Activated CD4-positive, alpha-beta T cell treated with anti-CD3 and anti-CD28 coated beads, Interleukin-2, amount 10 ng/mL, durations not matched to agents 7 days and 5 days (primary cell): ENCODE measurements at places on chromosomes 4 and X. TPM values are rescaled to one million over a fixed set of nuclear protein-coding genes. Genes with fewer than 3 reads are reported as not detected.

DNA sequence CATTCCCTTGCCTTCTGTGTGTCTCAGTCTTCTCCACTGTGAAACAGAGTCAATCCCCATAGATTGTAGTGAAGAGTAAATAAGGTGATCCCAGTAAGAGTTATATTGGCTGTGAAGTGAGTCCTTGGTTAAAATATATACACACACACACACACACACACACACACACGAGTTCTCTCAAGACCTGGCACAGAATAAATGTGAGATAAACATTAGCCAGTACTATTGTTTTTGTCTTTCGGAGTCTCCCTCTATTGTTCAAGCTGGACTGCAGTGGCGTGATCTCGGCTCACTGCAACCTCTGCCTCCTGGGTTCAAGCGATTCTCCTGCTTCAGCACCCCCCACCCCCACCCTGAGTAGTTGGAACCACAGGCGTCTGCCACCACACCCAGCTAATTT lies 44.8 kb upstream of the FAM156A start:
- DNase-seq: no peak

GRCh38 chrX:153475271-153475670 lies 4.9 kb upstream of the HAUS7 start:
- no peak for DNase-seq

DNA sequence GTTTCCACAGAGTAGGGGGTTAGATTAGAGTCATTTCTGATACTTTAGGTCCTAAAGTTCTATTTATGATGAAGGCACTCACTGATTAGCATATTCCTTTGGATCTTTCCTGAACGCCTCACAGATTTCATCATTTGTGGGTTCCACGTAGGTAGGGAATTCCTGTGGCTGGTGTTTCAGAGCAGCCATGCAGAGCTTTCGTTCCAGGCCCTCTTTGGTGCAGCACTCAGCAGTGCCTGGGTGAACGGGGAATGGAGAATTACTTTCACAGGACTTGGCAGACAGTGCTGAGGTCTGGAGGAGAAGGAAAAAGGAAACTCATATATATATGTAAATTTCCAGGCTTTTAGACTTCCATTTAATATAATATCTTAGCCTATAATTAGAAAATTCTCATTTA lies 18.5 kb downstream of the GC start:
- DNase-seq: no peak

GRCh38 chrX:151505796-151506195 lies 57.7 kb upstream of the PASD1 start:
- peak; percentile 6 for DNase-seq

- peak; percentile 18 for DNase-seq
These were observed 14.1 kb downstream of the HPSE start for GRCh38 chr4:83320548-83320947.

DNA sequence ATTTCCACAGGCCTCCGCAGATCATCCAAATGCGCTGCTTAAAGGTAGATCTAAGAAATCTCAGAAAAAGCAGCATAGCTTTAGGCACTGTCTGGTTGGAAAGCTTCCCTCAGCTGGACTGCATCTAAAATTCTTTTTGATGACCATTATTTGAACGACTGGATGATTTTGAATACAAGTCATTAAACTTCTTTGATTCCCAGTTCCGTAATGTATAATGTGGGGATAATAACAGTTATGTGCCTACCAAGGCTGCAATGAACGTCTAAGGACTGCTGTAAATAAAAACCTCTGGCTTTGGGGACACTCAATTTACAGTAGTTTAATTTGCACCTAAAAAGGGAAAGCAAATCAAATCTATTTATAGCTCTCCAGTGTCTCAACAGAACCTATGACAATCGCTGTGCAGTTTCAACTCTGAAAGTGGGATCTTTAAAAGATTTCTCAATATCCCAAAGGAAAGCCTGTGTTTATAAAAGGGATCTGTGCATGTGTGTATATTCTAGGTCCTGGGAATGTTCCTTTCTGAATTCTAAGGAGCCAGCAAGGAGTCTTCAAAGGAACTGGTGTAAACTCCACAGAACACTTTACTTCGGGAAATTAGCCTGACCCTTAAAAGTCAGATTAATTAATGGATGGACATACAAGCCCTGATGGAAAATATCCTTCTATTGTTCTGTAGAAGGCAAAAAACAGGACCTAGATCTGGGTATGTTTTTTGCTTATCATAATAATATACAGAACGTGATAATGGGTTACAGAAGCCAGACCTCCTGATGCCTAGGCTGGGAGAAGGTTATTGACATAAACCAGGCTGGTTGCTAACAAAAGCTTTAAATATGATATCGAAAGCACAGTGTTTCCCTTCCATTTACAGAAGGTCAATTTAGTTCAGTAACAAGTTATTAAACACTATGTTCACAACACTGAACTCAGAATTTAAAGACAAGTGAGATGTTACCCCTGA lies 53.4 kb downstream of the AFAP1 start:
- no peak for DNase-seq

DNA sequence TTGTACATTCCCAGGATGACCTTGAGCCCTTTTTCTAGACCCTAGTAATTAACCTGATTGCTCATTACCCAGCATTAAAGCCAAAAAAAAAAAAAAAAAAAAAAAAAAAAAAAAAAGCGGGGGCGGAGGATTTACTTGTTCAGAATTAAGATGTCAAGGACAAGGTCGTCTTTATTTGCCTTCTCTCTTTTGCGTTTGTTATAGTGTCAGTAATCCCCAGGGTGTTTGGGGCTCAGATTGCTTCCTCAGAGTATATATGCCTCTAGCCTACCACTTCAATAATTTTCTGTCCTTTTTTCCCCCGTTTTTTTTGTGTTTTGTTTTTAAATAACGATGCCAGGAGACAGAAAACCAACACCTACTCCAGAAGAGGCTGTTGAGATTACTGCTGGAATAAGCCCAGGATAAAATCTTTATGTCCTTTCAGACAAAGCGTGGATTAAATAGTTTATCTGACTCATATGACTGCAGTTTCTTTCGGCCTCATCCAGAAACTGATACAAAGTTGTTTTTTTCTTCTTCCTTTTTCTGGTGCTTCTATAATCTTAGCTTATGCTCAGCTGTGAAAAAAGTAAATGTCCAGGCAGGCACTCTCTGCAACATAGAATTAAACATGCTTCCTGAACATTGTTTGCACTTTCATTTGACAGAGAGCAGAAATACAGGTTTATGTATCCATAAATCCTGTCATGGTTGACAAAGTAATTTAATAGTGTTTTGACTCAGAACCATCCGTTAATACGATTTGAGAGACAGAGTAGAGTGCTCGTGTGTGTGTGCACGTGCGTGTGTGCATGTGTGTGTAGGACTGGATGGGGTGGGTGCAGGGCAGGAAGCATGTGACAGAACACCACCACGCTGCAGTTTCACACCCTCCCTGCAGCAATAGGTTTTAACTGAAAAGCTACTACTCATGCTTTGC lies 138.6 kb downstream of the AFF1 start:
- DNase-seq: peak; percentile 68

GRCh38 chr4:38400946-38401345 lies 263.1 kb upstream of the KLF3 start:
- DNase-seq: no peak

GRCh38 chr4:2733844-2734574 lies 22.1 kb downstream of the TNIP2 start:
- no peak for DNase-seq

GRCh38 chrX:129581904-129582303 lies 41.8 kb downstream of the OCRL start:
- DNase-seq: no peak

DNA sequence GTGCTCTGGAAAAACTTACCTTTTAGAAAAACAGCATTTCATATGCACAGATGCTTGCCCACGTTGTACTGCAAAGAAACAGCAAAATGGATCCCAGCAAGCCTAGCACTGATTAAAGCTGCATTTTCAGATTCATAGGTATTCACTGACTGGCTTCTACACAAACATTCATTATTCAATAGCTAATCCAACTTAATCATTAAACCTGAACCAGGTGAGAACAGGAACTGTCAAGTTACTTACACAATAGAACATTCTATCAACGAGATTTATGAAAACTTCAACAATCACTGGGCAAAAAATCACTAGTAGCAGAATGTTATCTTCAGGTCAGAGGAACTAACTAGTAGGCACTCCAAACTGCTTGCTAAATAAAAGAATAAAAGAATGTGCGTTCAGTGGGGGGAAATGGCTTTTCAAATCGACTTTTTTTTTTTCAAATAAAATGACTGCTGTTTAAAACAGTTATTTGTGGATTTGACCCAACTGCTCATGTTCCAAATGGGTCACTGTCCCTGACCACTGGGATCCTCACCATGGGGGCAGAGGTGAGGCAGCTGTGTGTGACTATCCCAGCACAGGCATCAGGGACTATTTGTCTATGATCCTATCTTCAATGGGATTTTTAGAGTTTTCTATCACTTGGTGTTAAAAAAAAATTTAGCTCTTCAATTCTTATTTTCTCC lies 42.3 kb downstream of the STX18 start:
- no peak for DNase-seq

DNA sequence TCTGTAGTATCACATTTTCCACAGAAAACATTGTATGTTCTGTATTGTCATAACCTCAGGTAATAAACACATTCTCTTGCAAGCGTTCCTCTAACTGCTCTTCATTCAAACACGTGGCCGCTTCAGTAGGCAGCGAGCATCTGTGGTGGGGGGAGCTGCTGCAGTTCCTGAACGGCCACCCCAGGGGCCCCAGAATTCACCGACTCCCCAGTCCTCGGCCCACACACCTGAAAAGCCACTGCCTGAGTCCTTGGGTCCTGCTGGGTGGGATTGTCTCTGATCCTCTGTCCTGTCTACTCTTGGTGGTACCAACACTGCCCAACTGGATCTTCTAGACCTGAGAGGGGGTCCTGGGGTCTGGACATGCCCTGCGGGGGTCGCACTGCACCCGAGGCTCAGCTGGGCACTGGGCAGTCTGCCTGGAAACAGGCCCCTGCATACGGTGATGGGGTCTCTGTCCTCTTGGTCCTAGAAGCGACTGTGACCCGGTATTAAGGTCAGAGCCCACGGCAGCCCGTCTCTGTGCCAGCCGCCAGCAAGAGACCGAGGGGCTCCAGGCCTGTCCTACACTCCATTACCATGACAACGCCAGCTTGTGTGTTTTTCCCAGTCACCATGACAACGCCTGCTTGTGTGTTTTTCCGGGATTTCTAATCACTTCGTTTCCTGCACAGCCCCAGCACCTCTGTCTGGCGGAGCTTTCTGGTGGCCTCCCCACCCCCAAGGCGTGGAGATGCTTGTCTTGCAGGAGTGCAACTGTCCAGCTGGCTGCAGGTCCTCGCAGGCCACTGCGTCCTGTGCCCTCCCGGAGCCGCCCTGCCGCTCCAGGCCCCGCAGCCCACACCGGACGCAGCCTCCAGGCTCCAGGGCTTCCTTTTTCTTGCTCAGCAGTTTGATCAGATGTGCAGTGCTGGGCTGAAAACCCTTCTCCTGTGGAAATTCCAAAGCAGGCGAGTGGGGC lies 16.0 kb downstream of the CTBP1 start:
- DNase-seq: no peak

PCYT1B gene
- not detected for total RNA-seq

KCTD8 gene
- not detected for total RNA-seq

MAGEB2 gene
- total RNA-seq: not detected

PHKA1 gene
- 0.60 TPM for total RNA-seq

VCX3B gene
- not detected for total RNA-seq

TMEM271 gene
- total RNA-seq: not detected

DTHD1 gene
- not detected for total RNA-seq
